ENCODE measurements at places on chromosomes 13 and 19.

- DNase-seq = no peak
These were observed 110.3 kb upstream of the TDRD3 start for GRCh38 chr13:60286707-60287106.

- DNase-seq = no peak
These were observed 67.4 kb downstream of the STK24 start for GRCh38 chr13:98509271-98510155.

DNA sequence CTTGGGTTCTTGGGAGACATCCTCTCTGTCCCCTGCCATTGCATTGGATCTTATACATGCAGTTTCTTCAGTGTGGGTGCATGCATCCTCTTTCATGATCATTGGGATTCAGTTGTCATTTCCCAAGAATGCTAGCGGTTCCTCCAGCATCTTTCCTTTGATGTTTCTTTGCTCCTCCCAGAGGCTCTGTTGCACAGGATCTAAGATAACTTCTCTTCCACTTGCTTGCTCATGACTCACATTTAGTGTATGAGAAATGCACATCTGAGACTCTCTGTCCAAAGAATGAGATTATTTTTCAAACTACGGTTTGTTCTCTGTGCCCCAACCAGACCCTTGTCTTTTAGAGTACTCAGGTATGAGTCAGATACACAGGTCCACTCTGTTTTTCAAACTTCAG lies 197.1 kb downstream of the NDFIP2 start:
- no peak for DNase-seq

GRCh38 chr13:46830405-46831005 lies 33.5 kb upstream of the ESD start:
- DNase-seq = no peak

- no peak for DNase-seq
These were observed 7.8 kb downstream of the GAS6 start for GRCh38 chr13:113855931-113856715.

- DNase-seq = no peak
These were observed 691.9 kb upstream of the SLITRK6 start for GRCh38 chr13:86491121-86491520.

- DNase-seq = no peak
These were observed 3.8 kb downstream of the MAMSTR start for GRCh38 chr19:48715681-48716171.

GRCh38 chr13:100484702-100485101 lies 103.9 kb downstream of the GGACT start:
- DNase-seq = no peak

GRCh38 chr19:41861116-41861768 lies 1.2 kb downstream of the RPS19 start:
- no peak for DNase-seq

Measured in stimulated activated CD8-positive, alpha-beta memory T cell treated with anti-CD3 and anti-CD28 coated beads, Interleukin-7, amount 100 ng/mL, for 1 hour (primary cell).